ENCODE measurements at places on chromosomes 6 and 20. TPM values are rescaled to one million over a fixed set of nuclear protein-coding genes. Genes with fewer than 3 reads are reported as not detected.

Gene CBFA2T2
- 12.2 TPM for total RNA-seq

Gene TLDC2
- not detected for total RNA-seq

Gene TXLNB
- not detected for total RNA-seq

Gene NMBR
- under 0.01 TPM for total RNA-seq

Gene SRSF12
- 0.34 TPM for total RNA-seq

Gene GPX5
- total RNA-seq = not detected

Gene NXT1
- total RNA-seq = 63.6 TPM

Gene TDP2
- total RNA-seq = 33.2 TPM

Gene RPS21
- total RNA-seq = 541 TPM

Gene ZBTB24
- total RNA-seq = 8.2 TPM

Gene CRISP3
- 0.07 TPM for total RNA-seq

Gene DCDC2
- 6.6 TPM for total RNA-seq

Gene MUCL3
- not detected for total RNA-seq

Gene CRIP3
- total RNA-seq = not detected

Gene CALHM4
- not detected for total RNA-seq

Gene SLC17A3
- total RNA-seq = not detected

Gene TFEB
- 6.5 TPM for total RNA-seq

Gene ZC2HC1B
- total RNA-seq = not detected

Gene FKBP1A
- 116 TPM for total RNA-seq

Gene ADGRB3
- not detected for total RNA-seq

Gene CLPSL1
- total RNA-seq = not detected

Gene NR2E1
- 0.85 TPM for total RNA-seq

Gene PSORS1C2
- not detected for total RNA-seq

Gene RALGAPB
- total RNA-seq = 51.0 TPM

Gene NHLRC1
- 2.7 TPM for total RNA-seq

Gene ENPP5
- total RNA-seq = 0.34 TPM

Gene MEI4
- total RNA-seq = under 0.01 TPM

Gene PTCRA
- total RNA-seq = not detected

Gene SPACA1
- not detected for total RNA-seq

Gene HLA-DQB2
- not detected for total RNA-seq

Gene SLC44A4
- total RNA-seq = 3.1 TPM

Gene DLK2
- 4.8 TPM for total RNA-seq

Gene MRAP2
- under 0.01 TPM for total RNA-seq

Gene EDN1
- 20.3 TPM for total RNA-seq

Gene PHACTR3
- total RNA-seq = 1.9 TPM

Gene IRF4
- under 0.01 TPM for total RNA-seq

Gene SPEF1
- not detected for total RNA-seq

Gene SLC22A2
- total RNA-seq = not detected

Gene NDUFAF4
- 17.2 TPM for total RNA-seq

Gene POU5F1
- 0.50 TPM for total RNA-seq

Gene KCNQ5
- 3.0 TPM for total RNA-seq

Gene PROKR2
- total RNA-seq = not detected

Gene F13A1
- total RNA-seq = not detected

Gene PACSIN1
- total RNA-seq = not detected

All from nasal cavity respiratory epithelium epithelial cell of viscerocranial mucosa (primary cell).